ENCODE measurements at places on chromosomes 4 and X.

- no peak for DNase-seq
Measured at GRCh38 chr4:140904904-140905303, 148.7 kb upstream of the TBC1D9 start.

GRCh38 chrX:34764852-34765361 lies 107.8 kb upstream of the TMEM47 start:
- DNase-seq = no peak

GRCh38 chrX:18389966-18390365 lies 35.4 kb upstream of the CDKL5 start:
- no peak for DNase-seq

GRCh38 chrX:56986138-56986537 lies 9.2 kb downstream of the SPIN3 start:
- no peak for DNase-seq

- no peak for DNase-seq
Measured at GRCh38 chrX:22237479-22237878, 35.2 kb upstream of the CBLL2 start.

DNA sequence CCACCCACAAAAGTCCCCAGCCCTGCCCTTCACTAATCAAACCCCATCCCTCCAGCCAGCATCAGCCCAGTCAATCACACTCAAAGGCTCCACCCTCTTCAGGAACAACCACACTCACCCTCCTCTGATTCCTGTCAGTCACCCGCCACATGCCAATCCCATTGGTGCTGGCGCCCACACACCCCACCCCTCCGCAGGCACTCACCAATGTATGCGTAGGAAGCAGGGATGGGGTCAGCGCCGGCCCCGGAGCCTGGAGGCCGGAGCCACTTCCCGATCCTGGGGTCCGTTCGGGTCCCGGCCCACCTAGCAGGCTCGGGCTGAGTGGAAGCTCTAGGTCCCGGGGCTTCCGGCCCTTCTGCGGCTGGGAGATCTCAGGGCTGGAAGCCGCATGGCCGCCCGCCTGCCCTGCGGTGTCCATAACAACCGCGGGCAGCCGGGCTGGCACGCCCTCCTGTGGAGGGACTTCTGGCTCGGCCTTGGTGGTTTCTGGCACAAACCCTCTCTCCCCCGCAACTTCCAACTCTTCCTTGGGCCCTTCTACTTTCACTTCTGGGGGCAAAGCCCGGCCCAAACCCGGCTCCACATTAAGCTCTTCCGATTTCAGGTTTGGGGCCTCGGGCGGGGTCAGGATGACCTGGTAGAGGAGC lies 7.9 kb upstream of the CFP start:
- no peak for DNase-seq

- DNase-seq = no peak
Measured at GRCh38 chrX:19225909-19226308, 103.6 kb upstream of the ADGRG2 start.

- DNase-seq = no peak
Measured at GRCh38 chr4:48247142-48247877, 22.3 kb downstream of the TEC start.

GRCh38 chrX:109049416-109049815 lies 313.1 kb upstream of the IRS4 start:
- no peak for DNase-seq

DNA sequence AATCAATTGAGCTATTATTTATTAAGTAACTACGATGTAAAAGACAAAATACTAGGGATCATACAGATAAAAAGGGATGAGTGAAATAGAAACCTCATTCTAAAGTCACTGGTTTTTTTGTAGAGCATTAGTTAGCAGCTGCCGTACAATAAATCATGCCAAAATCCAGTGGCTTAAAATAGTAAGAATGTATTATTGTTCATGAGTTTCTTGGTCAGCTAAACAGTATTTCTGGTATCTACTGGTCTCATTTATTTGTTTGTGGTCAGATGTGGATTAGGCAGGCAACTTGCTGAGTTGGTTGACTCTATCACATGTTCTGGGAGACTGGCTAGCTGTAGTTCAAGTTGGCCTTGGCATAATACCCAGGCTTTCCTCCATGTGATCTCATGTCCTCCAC lies 667.3 kb downstream of the GALNTL6 start:
- no peak for DNase-seq

GRCh38 chr4:147836807-147837206 lies 104.9 kb downstream of the ARHGAP10 start:
- DNase-seq = no peak

GRCh38 chr4:163764569-163764968 lies 270.1 kb downstream of the TMA16 start:
- no peak for DNase-seq

GRCh38 chr4:5050520-5051277 lies 581 bp upstream of the STK32B start:
- no peak for DNase-seq

GRCh38 chrX:37753384-37753783 lies 26.5 kb upstream of the CYBB start:
- no peak for DNase-seq

DNA sequence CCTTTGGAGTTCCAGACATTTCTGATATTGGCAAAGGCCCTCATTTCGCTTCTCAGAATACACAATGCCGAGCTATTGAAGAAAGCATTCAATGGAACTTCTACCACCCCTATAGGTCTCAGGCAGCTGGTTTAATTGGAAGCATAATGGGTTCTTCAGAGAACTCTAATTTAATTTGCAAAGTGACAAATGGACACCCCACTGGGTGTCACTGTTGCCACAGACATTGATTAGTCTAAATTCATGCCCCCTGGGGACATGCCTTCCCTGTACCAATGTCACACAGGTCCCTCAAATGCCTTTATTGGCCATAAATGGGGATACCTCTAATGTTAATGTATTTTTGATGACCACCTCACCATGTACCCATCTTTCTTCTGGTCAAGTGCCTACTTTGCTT lies 22.9 kb upstream of the TMEM255A start:
- no peak for DNase-seq

- no peak for DNase-seq
Measured at GRCh38 chr4:165379678-165380064, 863 bp downstream of the CPE start.

- DNase-seq = no peak
Measured at GRCh38 chr4:159766241-159766640, 663.4 kb downstream of the RAPGEF2 start.

GRCh38 chr4:147821555-147821954 lies 89.7 kb downstream of the ARHGAP10 start:
- no peak for DNase-seq

- no peak for DNase-seq
Measured at GRCh38 chrX:12548341-12548740, 242.9 kb upstream of the PRPS2 start.

GRCh38 chr4:88439161-88439760 lies 17.7 kb upstream of the HERC5 start:
- no peak for DNase-seq

GRCh38 chrX:71222929-71223328 lies at the start of gene GJB1:
GJB1 (plus strand) TSS chrX:71223224; CDS start chrX:71223708, 484 bp downstream.
- no peak for DNase-seq

DNA sequence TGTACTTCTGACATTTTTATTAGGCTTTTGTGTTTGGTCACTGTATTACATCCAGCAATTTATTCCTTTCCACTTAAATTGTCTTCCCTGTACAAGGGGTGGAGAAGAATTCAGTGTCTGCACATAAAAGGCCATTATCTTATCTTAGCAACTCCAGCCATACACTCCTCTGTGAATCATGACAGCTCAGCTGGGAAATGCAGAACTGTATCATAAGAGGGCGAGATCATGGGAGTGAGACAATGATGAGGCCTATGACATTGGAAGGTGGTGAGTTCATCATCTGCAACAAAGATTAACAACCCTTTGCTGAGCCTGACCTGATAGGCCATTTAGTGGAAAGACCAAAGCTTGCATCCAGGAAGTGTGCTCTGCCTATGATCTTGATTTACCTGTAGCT lies 33.3 kb downstream of the SLIT2 start:
- DNase-seq = no peak

GRCh38 chr4:152095701-152096070 lies 334.9 kb upstream of the GATB start:
- no peak for DNase-seq

DNA sequence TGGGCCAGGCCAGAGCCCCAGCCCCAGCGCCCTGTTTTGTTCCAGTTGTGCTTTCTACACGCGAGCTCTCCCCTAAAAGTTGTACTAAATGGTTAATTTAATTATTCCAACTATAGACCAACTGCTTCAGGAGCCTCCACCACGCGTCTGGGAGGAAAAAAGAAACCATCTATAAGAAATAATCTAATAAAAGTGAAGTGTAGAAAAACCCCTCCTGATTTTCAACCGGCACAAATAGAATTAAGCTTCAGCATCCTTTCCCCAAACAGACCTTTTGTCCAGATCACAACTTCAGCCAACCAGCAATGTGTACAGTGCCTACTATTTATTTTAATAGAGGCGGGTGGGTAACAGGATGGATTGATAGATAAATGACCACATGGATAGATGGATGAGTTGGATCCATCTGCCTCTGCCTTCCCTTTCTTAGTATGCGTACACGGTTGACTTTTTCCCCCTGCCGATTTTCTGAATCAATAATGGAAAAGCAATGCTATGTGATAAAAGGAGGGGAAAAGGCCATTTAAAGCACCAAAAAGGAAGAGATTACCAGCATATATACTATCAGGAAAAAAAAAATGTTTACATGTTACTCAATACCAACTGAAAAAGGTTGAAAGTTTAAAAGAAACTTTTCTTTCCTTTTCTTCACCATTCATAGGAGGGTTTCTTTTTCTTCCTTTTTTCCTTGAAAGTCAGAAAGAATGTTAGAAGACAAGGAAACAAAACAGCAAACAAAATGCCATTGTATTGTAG lies 3.7 kb upstream of the PHOX2B start:
- DNase-seq = no peak
